Activated gamma-delta T cell (primary cell): ENCODE measurements at places on chromosomes 2 and 18.

DNA sequence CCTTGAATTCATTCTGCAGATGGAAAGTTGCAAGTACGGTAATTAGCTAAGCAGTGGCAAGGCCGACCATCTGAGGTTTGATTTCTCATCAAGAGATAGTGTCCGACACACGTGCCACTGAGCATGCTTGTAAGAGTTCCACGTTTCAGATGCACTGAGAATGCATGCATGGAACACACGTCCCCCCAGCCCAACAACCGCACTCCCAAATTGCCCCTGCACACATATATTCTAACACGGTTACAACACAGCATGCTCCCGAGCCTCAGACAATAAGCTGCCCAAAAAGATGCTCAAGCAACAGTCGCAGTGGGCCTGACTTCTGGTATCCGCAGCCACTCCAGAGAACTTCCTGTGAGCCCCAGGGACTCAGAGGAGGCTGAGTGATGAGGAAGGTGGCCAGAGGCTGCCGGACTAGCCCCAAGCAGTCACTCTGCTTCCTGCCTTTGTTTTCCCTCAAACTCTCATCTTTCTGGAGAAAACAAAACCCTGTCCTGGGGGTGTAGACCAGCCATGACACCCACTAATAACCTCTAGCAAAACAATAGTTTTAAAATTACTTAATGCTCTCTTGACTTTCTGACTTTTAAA, 204.0 kb downstream of the TGIF1 start:
- no peak for DNase-seq

- DNase-seq, result no peak
Measured at GRCh38 chr2:19224486-19224885, 133.9 kb downstream of the OSR1 start.

DNA sequence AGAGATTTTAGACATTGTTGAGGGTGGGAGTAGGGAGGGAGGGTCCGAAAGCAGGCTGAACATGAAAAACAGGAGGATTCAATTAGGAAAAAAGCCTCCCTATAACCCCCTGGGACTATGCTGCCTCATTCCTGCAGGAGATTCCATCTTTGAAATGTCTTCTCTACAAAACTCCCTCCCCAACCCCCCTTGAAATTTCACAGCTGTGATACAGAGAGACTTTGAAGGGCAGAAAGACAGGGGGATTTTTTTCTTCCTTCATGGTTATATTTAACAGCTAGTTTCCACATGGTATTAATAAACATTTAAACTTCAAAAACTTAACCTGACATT, 57.6 kb downstream of the TRIB2 start:
- no peak for DNase-seq

DNA sequence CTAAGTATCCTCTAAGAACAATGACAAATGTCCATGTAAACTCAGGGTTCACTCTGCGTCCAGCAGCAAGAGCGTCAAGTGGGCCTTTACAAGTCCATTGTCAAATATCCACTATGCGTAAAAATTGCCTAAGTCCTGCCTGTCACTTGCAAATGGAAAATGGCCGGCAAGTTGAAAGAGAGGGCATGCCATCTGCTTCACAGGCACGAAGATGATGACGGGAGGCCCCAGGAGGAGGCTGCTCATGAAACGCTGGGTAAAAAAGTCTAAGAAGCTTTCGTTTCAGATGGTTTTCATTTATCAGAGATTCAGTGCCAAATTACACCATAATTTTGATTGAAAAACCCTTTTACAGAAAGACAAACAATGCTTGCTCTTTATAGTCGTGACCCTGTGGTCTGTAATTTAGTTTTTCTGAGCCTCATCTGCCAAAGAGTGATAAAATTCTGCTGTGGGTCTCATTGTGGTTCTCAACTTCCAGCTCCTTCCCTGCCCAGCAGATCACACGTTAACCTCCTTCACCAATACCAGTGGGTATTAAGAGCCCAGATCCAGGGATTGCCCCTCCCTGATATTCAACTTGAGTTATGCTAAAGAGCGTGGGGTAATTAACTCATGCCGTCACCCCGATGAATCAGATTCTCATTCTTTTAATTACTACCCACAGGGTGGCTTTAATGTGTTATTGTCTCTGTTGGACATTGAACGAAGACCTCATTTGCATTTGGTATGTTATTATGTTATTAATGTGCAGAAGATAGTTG, 160.2 kb upstream of the ALKAL2 start:
- DNase-seq, result no peak

DNA sequence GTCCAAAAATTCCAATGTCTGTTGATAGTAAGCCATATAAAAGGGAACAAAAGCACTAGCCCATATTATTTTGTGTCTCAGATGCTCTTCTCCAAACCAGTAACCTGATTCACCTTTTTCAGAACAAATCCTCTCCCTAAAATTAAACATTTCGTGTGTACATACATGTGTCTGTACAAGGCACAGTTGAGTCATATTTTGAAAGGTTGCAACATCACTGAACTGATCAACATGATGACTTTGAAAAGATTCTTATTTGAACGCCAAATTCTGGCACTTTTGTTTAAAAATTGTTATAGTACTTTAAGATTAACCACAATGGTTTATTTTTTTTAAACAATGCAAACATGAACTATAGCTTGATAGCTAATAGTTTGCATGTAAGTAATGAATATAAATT, 102.5 kb downstream of the RIT2 start:
- no peak for DNase-seq

- DNase-seq, result no peak
Measured at GRCh38 chr2:137928547-137929518, 35.4 kb upstream of the HNMT start.

DNA sequence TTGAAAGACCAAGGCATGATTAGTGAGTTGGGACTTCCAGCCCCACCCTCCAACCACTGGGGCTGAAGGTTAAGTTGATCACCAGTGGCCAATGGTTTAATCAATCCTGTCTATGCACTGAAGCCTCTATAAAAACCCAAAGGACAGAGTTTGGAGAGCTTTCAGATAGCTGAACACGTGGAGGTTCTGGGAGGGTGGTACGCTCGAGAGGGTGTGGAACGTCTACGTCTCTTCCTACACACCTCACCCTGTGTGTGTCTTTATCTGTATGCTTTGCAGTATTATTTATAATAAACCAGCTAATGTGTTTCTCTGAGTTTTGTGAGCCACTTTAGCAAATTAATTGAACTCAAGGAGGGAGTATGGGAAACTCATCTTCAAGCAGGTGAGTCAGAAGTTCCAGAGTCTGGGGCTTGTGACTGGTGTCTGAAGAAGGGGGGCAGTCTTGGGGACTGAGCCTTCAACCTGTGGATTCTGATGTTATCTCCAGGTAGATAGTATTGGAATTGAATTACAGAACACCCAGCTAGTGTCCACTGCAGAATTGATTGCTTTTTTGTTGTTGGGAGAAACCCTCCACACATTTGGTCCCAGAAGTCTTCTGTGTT, 20.3 kb downstream of the ACTR3 start:
- DNase-seq, result no peak
